ENCODE measurements at places on chromosomes 7 and 10.

DNA sequence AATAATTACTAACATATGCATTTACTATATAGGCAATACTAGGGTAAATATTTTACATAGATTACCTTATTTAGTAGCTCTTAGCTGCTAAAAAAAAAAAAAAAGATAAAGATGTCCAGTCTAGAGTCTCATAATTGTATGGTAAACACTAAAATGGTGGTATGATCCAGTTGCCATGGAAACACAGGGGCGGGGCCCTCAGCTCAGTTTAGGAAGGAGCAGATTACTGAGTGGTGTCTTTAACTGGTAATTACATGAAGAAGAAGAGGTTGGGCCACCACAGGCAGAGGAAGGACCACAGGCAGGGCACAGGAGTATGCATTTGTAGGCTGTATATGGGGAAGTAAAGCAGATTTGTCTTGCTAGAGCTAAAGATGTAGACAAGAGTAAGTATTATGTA lies 43.7 kb downstream of the ITGB8 start:
- no peak for DNase-seq

GRCh38 chr10:67763499-67764011 lies 67.6 kb upstream of the CTNNA3 start:
- DNase-seq: peak; percentile 58

DNA sequence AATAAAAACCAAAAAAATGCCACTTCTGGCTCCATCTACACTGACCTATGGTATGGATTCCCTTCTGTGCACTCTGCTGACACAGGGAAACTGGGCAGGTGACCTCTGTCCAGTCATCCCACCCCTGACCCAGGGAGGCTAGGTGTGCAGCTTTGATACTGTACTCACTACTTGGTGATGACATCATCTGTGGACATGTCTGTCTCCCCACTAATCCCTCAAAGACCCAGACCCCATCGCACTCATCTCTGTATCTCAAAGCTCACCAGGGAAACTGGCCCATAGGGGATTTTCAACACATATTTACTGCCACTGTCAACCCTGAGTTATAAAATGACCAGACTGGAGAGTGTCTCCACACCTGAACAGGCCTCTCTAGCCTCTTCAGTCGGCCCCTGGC lies 10.6 kb downstream of the SGMS1 start:
- no peak for DNase-seq

- DNase-seq: no peak
These were observed 252.0 kb downstream of the ELMO1 start for GRCh38 chr7:37196676-37197075.

DNA sequence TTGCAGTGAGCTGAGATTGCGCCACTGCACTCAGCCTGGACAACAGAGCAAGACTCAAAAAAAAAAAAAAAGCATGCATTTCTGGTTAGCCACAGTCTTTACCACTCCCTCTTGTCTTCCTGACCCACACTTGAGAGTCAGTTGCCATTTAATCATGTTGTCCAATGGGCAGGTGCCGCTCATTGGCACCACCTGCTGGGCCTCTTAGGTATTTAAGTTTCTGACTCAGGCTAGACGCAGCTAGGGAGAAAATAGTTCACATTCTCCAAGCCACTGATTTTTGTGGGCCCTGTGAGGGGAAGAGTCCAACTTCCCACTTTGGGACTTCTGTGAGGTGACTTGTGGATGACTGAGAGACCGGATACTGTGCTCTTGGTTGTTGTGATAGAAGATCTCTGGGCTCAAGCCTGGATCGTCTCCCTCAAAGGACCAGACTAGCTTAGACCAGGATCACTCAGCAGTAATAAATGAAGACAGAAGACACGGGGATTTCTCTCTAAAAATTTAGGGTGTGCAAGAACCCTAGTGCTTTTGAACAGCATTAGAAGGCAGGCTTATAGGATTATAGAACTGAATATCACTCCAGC lies 26.8 kb upstream of the SORCS3 start:
- no peak for DNase-seq

DNA sequence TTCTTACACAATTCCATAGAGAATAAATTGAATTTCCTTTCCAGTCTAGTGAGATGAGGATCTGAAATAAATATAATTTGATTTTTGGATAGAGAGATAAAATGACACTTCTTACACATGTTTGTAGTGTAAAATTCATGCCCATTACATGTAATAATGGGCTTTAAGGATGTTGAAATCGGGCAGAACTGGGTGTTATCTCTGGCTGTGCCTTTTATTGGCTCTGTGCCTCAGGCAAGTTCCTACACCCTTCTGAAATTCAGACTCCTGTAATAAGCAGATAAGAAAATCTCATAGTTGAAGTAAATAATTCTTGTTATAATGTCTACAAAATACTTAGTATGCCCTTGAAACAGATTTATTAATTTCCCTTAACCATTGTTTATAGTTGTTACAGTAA lies 125.6 kb downstream of the SEMA3A start:
- DNase-seq: no peak

GRCh38 chr7:20998309-20998708 lies 211.6 kb upstream of the SP8 start:
- DNase-seq: no peak

- no peak for DNase-seq
These were observed 19.7 kb upstream of the HGF start for GRCh38 chr7:81789406-81790119.

GRCh38 chr7:110800984-110801383 lies 289.9 kb upstream of the LRRN3 start:
- DNase-seq: no peak

DNA sequence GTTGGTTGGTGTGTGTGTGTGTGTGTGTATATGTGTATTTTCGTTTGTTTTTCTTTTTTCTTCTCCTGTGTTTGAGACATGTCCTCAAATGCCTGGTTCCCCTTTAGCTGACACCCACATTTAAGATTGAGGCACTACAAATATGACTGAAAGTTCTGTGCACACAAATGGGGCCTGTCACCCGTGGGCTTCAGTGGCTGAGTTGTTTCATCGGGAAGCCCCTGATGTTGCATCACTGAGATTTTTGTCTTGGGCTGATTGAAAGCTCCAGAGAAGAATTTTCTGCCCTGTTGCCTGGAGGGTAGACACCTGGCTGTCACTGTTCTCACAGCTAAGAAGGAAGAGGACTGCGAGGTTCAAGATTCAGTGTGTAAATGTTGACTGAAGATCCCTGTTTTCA lies 283.8 kb upstream of the C7orf33 start:
- no peak for DNase-seq

- no peak for DNase-seq
These were observed 45.0 kb downstream of the VWDE start for GRCh38 chr7:12358694-12359093.

GRCh38 chr10:124743191-124744101 lies 732 bp downstream of the FAM53B start:
- no peak for DNase-seq

DNA sequence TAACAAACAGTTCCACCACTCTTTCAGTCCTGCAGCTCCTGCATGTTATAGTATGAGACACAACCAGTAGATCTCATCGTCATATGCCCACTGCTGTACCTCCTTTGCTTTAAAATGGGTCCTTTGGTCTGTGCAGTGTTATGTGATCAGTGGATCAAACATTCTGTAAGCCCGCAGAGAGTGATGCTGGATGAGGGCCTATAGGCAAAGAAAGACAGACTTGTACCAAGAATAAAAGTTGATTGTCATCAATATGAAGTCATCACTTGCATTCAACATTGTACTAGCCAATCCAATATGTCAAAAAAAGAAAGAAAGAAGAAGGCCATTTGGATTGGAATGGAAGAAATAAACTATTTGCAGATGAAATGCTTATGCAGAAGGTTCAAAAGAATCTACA lies 79.8 kb upstream of the PHYHIPL start:
- no peak for DNase-seq
